ENCODE measurements at places on chromosomes 7 and 10.
A peak's percentile ranks its signal among the peaks of the same experiment; 100 is the strongest.

DNA sequence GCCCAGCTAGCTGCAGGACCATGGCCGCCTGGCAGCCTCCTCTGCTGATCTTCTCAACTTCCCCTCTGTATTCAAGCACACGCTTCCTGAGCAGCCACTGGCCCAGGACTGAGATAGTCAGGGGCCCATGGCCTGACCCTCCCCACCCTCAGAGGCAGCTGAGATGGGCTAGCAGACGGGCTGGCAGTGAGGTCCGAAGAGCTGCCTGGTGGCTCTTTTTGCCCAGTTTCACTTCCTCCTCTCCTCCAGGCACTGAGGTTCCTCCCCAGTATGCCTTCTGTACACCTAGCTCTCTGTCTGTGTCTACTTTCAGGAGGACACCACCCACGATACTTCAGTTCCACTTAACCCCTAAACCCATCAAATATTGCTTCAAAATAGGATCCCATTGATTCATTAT lies 395.6 kb downstream of the TNS3 start:
- peaks cover 3% of the 10 kb centered on the region for H3K4me1 ChIP-seq
- no peak overlapping the region for H3K27ac ChIP-seq
- no peak overlapping the region for H3K4me3 ChIP-seq

GRCh38 chr10:91006752-91007346 lies 86.0 kb upstream of the ANKRD1 start:
- no peak for DNase-seq
- H3K27me3 ChIP-seq = no peaks in the 10 kb centered on the region
- H3K4me3 ChIP-seq = no peak overlapping the region
- H3K36me3 ChIP-seq = no peaks in the 10 kb centered on the region
- peaks cover 3% of the 10 kb centered on the region for H3K4me1 ChIP-seq

DNA sequence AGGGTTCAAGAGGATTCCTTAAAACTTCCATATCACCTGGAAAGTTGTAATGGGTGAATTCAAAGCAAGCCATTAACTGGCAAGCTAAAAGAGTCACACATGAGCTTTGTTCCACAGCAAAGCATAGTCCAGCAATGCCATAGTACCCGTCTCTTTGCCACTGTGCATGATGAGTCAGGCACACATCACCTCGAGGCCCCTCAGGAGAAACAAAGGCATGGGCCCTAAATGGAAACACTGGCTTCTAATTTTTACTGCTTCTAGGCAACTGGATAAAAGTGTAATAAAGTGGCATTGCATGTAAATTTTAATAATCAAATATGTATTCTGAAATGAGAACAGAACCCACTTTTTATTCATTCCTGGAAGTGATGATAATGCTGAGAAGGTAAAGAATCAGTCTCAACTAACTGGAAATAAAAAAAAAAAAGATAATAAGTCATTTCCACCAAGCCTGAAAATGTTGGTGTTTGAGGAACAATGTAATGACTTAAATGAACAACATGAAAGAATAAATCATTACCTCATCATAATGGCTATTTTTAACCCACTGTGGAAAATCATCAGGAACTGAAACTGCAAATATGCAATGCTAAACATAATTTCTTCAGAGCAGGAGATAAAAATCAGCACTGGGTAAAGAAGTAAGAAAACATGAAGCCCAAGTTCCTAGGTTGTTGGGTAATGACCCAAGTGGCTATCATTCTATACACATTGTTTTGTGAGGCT lies 104.9 kb downstream of the CDK6 start:
- no peaks in the 10 kb centered on the region for H3K4me1 ChIP-seq
- no peak for DNase-seq
- H3K27ac ChIP-seq = no peak overlapping the region
- H3K36me3 ChIP-seq = no peaks in the 10 kb centered on the region
- H3K4me3 ChIP-seq = no peak overlapping the region

DNA sequence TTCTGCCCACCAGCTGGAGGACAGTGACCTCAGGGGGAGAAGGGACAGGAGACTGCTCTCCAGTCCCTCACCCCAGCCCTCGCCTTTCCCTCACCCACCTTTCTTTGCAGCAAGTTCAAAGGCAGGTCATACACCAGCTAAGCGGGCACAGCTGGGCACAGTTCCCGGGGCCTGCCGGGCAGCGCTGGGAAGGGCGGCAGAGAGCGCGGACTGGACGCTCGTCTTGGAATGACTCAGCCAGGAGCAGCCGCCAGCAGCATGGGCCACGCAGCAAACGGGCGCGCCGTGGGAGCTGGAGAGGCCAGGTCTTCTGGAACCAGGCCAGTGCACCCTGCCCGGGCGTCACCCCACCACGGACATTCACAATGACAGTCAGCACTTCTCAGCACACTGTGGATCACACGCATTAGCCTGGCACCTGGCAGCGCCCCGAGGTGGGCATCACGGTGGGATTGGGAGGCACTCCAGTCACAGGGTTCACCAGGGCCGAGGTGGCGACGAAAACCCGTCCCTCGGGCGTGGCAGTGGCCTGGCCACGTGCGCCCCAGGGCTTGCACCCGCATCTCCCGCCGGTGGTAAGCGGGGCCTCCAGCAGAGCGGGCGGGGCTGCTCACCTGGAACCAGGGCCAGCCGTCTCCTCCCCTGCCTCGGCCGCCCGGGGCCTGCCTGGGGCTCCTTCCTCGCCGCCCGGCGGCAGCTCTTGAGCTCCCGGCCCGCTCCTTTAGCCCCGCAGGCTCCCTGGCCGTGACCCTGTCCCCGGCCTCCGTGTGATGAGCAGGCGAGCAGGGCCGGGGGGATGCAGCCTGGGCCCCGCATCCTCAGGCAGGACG lies 29.0 kb upstream of the WDFY4 start:
- H3K4me1 ChIP-seq = no peaks in the 10 kb centered on the region
- H3K36me3 ChIP-seq = no peaks in the 10 kb centered on the region
- H3K4me3 ChIP-seq = no peak overlapping the region
- H3K27me3 ChIP-seq = peaks cover 39% of the 10 kb centered on the region
- DNase-seq = no peak
- H3K27ac ChIP-seq = no peak overlapping the region

GRCh38 chr7:97006055-97006815 lies 882 bp downstream of the DLX6 start:
- DNase-seq = peak; percentile 90
- H3K4me3 ChIP-seq = peak overlapping the region; percentile 71
- no peak overlapping the region for H3K27ac ChIP-seq
- H3K4me1 ChIP-seq = no peaks in the 10 kb centered on the region
- no peaks in the 10 kb centered on the region for H3K36me3 ChIP-seq
- H3K27me3 ChIP-seq = peaks cover 92% of the 10 kb centered on the region

- no peaks in the 10 kb centered on the region for H3K36me3 ChIP-seq
- H3K4me1 ChIP-seq = no peaks in the 10 kb centered on the region
- no peak overlapping the region for H3K27ac ChIP-seq
- DNase-seq = no peak
- no peaks in the 10 kb centered on the region for H3K27me3 ChIP-seq
- H3K4me3 ChIP-seq = no peak overlapping the region
Observed at GRCh38 chr7:136637813-136638212, 230.6 kb upstream of the CHRM2 start.
